ENCODE measurements at places on chromosomes 1 and 21.

- DNase-seq: no peak
These were observed 330.6 kb downstream of the DSCAM start for GRCh38 chr21:40516335-40516734.

DNA sequence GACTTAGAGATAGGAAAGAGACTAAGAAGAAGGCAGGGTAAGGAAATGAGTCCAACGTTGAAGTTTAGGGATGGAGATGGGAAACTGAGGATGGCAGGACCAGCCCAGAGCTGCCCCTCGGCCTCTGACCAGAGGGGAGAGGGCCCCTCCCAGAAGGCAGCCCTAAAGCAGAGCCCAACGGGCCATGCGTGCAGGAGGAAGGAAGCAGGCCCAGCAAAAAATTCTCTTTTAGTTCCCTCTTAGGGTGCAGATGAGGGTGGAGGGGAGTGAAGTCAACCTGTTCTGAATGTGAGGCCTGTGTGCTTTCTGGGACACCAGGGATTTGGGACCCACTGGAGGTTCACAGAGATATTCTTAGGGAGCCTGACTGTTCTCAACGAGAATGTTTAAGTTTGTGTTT, 225.4 kb downstream of the RHOU start:
- DNase-seq: no peak

DNA sequence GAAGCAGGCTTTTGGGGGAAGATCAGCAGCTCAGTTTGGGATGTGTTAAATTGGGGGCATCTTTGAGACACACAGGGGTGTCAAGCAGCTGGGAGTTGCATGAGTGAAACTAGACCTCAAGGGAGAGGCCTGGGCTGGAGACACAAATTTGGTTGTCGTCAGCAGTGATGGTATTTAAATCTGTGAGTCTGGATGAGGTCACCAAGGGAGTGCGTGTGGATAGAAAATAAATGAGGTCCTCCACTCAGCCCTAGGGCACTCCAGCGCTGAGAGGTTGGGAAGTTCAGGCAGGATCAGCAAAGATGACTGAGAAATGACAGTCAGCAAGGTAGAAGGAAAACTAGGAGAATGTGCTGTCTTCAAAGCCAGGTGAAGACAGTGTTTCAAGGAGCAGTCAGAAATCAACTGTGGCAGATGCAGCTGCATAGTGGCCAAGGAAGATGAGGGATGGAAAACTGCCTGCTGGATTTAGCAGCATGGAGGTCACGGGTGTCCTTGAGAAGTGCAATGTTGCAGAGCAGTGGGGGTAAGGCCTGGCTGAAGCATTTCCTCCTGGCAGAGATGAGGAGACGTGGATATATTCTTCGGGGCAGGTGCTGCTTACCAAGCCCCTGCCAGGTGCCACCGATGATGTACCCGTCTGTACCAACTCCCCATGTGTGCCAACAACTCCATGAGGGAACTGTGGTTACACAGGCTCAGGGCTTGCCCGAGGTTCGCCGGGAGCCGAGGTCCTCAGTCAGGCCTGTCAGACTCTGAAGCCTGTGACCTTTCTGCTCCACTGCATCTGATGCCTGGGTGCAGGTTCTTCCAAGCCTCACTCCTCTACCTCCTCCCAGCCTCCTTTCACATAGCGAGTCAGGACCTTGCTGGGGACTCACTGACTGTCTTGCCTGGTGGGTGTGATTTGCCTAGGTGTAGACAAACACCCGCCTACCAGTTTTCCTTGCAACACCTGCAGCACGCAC, 11.3 kb downstream of the MAP7D1 start:
- no peak for DNase-seq

DNA sequence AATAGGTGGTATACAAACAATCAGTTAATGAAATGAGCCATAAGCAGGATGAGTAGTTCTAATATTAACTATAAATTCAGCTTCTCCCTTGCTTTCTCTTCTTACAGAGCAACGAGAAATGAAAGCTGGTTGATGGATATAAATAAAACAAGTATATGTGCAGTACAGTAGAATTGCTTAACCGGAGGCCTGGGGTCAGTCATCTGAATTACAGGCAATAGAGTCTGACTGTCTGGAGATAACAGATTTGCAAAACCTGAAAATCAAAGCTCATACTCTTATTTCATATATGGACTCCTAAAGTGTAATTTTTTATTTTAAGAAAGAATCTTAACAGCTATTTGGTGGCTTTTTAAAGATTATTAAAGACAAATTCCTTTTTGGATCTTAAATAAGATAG, 43.1 kb upstream of the SGIP1 start:
- no peak for DNase-seq

DNA sequence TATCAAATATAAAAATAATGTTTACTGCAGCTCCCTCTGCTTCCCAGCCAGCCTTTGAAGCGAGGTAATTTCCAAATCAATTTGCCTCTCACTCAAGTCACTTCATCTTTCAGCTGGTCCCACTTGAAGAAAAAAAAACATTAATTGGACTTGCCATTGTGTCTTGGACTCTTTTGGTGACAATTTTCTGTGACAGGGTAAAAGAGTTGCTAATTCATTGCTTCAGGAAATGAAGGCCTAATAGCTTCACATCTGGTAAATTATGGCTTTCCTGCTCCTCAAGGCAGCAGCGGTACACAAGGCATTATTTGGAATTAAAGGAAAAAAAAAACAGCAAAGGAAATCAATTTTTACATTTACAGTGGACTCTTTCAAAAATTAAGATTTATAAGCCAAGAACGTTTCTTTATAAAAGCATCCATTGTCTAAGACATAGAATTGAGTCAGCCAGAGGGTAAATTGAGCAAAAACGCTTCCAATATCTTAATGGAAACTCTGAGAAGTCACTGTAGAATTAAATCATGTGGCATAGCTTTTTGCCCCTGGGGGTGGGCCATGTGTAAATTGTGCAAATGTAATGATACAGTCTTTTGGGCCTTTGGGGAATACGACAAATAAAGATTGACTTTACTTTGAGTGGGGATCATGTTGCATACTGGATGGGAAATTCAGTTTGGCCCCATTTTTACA, 102.5 kb downstream of the LYPLAL1 start:
- DNase-seq: no peak

- DNase-seq: no peak
These were observed 98.6 kb downstream of the RNF220 start for GRCh38 chr1:44503625-44504024.

DNA sequence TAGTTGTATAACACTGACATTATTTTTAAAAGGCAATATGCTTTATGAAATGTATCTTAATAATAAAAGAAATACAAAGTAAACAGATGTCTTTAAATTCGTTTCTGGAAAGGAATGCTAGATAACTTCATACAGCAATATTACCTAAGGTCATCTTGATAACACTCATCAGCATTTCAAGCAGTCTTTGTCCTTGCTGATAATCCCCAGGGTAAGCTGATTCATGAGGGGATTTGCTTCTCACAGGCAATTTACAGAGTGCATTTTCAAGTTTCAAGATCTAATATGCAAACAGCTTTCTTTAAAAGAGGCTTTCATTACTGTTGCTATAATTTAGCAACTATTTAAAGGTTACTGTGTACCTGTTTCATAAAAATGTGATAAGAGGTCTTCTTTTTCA, 75.2 kb upstream of the NEK2 start:
- no peak for DNase-seq

Data from stimulated activated CD8-positive, alpha-beta memory T cell treated with anti-CD3 and anti-CD28 coated beads, Interleukin-2, amount 100 ng/mL, for 1 hour (primary cell).